ENCODE measurements at places on chromosomes 7 and 10. TPM values are rescaled to one million over a fixed set of nuclear protein-coding genes. Genes with fewer than 3 reads are reported as not detected.
A peak's percentile ranks its signal among the peaks of the same experiment; 100 is the strongest.

Gene RBP3
- polyA plus RNA-seq: 0.05 TPM

Gene ACTR3C
- polyA plus RNA-seq: 2.9 TPM

Gene SAMD9
- 13.9 TPM for polyA plus RNA-seq

Gene PILRA
- polyA plus RNA-seq: 12.2 TPM

Gene ABCC2
- polyA plus RNA-seq: 1.9 TPM

Gene OR6B1
- polyA plus RNA-seq: not detected

Gene PTPRZ1
- 1.0 TPM for polyA plus RNA-seq

Gene VCL
- 15.4 TPM for polyA plus RNA-seq

- DNase-seq: no peak
Measured at GRCh38 chr7:84251277-84251781, 56.7 kb upstream of the SEMA3A start.

DNA sequence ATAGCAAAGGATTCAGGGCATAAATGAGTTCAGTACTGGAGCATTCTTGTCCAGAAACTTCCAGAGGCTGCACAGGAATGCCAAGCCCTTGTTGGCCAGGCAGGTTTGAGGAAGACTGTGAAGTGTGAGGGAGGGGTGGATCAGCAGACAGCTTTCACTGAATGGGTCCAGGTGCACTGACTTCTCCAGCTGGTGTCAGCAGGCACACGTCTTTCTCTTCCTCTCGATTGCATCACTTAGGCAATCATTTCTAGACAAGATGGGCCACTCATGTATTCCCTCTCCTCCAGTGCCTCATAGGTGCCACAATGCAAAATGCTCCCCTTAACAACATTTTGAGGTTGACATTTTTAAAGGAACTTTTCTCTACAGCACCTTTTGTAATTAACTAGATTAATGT, 15.6 kb upstream of the PLEKHS1 start:
- no peak for DNase-seq

- no peak for DNase-seq
Measured at GRCh38 chr7:143362131-143363015, at the start of gene FAM131B. Gene FAM131B (minus strand): TSS chr7:143362713. CDS start chr7:143362603, 110 bp downstream.

- no peak for DNase-seq
Measured at GRCh38 chr10:66983475-66983818, 57.6 kb downstream of the LRRTM3 start.

- no peak for DNase-seq
Measured at GRCh38 chr10:11828682-11829284, 5.6 kb downstream of the PROSER2 start.

- no peak for DNase-seq
Measured at GRCh38 chr10:132096863-132097478, 31.2 kb downstream of the JAKMIP3 start.

DNA sequence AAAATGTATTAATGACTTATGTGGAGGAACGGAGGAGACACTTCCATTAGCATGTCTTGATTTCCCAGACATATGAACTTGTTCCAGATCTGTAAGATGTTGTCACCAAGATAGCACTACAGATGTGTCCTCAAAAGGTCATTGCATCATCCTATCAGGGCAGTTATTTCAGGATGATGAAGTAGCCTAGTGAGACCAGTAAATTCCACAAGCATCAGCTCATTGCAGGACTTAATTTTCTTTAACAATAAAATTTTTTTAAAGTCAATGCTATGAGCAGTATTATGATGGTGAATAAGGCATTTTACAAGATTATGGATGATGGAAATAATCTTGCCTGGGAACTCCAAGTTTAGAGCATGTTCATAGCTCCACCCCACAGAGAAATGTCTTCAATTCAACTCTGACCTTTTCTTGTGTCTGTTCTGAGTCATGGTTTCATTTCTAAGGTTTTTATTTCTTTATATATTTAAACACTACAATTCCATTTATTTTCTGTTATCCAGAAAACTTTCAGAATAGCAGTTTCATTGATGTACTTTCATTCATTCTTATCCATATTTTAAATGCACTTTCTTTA, 1203.3 kb upstream of the CELF2 start:
- no peak for DNase-seq

GRCh38 chr7:43761938-43762692, 3.6 kb downstream of the BLVRA start:
- no peak for DNase-seq

- DNase-seq: no peak
Measured at GRCh38 chr10:122445904-122446303, 8.5 kb upstream of the ARMS2 start.

DNA sequence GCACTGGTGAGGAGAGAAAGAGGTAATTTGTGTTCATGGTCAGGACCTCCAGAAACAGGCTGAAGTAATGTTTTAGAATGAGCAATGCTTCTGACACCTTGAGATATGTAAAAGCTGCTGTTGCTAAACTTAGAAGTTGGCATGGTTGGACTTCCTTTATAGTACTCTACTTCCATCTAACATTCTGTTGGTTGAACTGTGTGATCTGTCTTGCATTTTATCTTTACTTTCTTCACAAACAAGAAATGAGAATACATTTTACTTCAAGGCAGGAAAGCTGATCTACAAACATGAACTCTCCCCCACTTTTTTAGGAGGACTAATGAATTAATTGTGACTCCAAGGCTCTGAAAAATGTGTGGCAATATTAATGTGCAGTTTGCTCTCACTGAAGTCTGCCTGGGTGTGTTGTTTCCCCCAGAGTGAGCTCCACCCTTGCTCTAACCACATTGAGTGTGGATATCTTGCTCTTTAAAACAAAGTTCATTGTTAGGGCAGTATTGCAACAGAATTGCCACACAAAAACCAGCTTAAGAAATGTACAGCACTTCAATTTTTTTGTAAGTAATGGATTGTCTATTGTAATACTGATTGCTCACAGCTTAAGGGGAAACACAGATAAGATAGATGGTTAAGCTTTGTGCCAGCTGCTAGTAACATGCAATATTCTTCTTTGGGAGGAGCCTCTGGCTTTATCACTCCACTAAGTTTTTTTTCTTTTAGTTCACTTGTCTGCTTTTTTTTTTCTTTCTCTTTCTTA, 69.0 kb downstream of the ADD3 start:
- no peak for DNase-seq

- peak; percentile 24 for DNase-seq
Measured at GRCh38 chr10:60236869-60237524, 152.7 kb downstream of the ANK3 start.

- DNase-seq: no peak
Measured at GRCh38 chr7:44808914-44809393, 12.5 kb downstream of the PPIA start.

GRCh38 chr7:114426382-114426781, 11.8 kb downstream of the FOXP2 start:
- no peak for DNase-seq

DNA sequence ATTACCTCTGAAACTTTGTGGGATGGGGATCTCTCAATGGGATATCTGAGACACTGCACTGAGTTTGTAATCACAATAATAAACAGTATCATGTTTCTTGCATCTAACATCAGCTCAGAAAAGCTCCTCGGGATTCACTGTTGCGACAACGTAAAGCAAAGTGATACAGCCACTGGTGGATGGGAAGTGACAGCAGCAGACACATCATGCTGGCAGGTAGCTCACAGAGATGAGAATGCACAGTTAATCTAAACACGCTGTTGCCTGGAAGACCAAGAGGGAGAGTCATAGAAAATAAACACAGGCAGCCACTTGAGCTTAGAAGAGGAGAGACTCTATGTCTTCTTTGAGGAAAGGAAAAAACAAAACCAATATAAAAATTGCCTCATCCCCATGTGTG, 513.8 kb downstream of the MAGI2 start:
- no peak for DNase-seq

GRCh38 chr7:12028508-12028907, 182.6 kb upstream of the TMEM106B start:
- no peak for DNase-seq

DNA sequence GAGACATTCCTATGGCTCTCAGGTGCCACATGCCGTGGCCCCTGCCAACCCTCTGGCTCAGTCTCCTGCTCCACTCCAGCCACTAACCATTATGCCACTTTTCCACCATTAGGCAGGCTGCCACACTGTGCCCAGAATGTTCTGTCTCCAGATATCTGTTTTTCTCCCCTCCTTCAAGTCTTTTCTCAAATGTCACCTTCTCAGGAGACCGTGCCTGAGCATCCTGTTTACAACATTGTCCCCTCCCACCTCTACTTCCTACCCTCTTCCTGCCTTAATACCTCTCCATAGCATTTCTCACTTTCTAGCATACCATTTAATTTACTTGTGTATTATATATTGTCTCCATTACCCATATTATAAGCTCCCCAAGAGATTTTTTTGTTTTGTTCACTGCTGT, 162.5 kb upstream of the LYZL2 start:
- DNase-seq: no peak

- no peak for DNase-seq
Measured at GRCh38 chr7:96167424-96167823, 154.5 kb downstream of the SLC25A13 start.

DNA sequence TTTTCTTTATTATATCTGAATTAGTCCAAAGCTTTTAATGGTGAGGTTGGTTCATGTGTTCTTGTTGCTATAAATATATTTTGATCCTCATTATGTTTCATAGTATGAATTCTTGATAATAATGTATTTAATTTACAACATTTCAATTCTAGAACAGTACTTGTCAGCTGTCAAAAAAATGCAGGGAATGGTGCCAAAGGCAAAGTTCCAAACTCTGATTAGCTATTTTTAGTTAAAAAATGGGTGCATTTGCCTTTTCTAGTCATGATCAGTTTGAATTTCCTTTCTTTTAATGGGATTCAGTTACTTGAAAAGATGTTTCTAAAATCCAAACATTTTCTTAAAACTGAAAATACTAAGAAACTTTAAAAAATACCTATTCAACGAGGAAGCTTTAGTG, 49.6 kb downstream of the ANKIB1 start:
- no peak for DNase-seq

GRCh38 chr10:117677890-117678500, 135.4 kb downstream of the EMX2 start:
- DNase-seq: no peak

DNA sequence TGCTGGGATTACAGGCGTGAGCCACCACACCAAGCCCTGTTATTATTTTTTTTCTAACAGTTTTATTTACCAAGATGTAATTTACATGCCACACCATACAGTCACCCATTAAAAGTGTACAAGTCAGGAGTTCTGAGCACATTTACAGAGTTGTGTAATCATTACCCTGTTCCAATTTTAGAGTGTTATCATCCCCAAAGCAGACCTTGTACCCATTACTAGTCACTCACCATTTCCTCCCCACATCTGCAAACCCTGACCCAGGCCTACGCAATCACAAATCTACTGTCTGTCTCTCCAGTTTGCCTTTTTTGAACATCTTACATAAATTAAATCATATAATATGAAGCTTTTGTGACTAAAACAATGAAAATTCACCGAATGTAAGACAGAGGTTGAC, 402.9 kb upstream of the FOXK1 start:
- no peak for DNase-seq

- no peak for DNase-seq
Measured at GRCh38 chr7:80184693-80185092, 50.1 kb downstream of the GNAI1 start.

DNA sequence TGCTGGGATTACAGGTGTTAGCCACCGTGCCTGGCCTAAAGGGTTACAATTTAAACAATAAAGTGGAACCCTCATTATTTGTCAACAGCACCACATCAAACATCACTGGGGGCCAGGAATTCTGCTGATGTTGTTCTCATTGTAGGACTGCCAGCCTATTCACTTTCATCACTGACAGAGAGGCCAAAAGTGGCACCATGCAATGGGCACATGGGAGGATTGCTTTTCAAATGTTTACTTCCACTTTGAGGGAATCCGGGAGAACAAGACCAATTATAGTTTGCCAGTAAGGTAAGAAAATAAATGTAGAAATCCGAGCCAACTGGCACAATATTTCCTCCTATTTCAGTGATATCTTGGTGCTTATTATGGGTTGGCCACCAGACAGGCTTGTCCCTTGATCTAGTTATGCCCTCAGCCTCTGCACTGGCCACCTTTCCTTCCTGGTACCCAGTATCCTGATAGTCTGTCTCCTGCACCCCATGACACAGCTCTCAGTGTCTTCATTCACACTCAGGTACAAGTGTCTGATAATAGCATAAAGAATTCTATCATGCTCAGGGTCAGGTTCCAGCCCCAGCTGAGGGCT, 82.6 kb downstream of the ANLN start:
- no peak for DNase-seq

DNA sequence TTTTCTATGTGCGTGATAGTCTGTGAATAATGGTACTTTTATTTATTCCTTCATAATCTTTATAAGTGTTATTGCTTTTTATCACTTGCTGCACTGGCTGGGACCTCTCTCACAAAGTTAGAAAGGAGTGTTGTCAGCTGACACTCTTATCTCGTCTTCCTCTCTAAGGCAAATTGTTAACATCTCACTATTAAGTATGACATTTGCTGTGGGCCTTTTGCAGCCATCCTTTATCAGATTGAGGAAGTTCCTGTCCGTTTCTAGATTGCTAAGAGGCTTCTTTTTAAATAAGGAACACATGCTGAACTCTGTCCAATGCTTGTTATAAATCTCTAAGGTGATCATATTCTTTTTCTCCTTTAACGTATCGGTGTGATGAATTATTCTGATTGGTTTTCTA, 27.4 kb upstream of the DIP2C start:
- no peak for DNase-seq

DNA sequence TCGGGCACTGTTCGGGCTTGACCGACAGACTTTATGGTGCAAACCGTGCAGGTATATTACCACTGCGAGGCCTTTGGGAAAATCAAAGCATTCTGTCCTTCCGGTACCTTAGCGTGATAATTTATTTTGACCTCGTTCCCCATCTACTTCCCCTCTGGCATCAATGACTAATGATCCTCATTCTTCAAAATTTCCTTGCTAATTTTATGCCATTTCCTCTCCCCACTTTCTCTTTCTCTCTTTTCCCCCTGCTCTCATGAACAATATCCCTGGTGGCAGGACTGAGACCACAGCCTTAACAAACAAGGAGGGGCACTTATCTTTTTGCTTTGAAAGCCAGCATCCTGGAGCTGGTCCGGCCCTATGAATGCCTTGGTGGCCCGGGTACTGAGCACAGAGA, 210.6 kb downstream of the TCF7L2 start:
- no peak for DNase-seq

GRCh38 chr7:17447728-17448478, 149.5 kb downstream of the AHR start:
- no peak for DNase-seq

DNA sequence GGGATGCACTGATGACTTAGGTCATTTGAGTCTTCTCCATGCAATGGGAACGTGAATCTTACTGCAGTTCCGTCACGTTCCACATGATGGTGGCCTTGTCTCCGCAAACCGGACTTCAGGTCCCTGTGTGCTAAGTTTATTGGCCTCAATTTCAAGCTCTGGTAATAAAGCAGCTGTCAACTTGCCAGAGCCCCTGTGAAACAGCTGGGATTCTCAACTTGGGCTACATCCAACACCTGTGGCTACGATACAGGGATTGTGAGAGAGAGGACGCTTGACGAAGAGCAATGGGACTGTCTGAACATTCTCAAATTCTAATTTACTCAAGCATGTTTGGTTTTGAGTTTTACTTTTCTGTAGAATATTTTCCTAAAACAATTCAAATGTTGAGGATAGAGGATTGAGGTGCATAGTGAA, 174.2 kb downstream of the PTN start:
- DNase-seq: peak; percentile 31

GRCh38 chr7:84612981-84613681, 418.5 kb upstream of the SEMA3A start:
- DNase-seq: no peak

GRCh38 chr10:3172081-3172445, 519 bp downstream of the PITRM1 start:
- no peak for DNase-seq

- no peak for DNase-seq
Measured at GRCh38 chr7:94052398-94053180, 48.4 kb upstream of the BET1 start.

Data from thymus (tissue), 14 donors.